NCI-H1436 treated with DMSO at 0.1 percent for 48 hours (cell line): ENCODE measurements at places on chromosomes 6 and 20.

- no peak for DNase-seq
Measured at GRCh38 chr6:14727494-14728395, 518.1 kb upstream of the JARID2 start.

GRCh38 chr6:56851074-56851473 is 103.8 kb upstream of the BEND6 start:
- no peak for DNase-seq

GRCh38 chr20:4978050-4978918 is 23.0 kb downstream of the SLC23A2 start:
- DNase-seq: no peak

- no peak for DNase-seq
Measured at GRCh38 chr6:150635906-150636514, 36.3 kb downstream of the PLEKHG1 start.

GRCh38 chr6:72363844-72364740 is 257.8 kb upstream of the KCNQ5 start:
- DNase-seq: no peak

- no peak for DNase-seq
Measured at GRCh38 chr6:87071683-87072082, 23.2 kb downstream of the CGA start.

- DNase-seq: no peak
Measured at GRCh38 chr20:24962182-24962492, 13.1 kb downstream of the CST7 start.

- DNase-seq: peak; percentile 81
Measured at GRCh38 chr20:46774236-46774635, 64.8 kb downstream of the SLC2A10 start.

DNA sequence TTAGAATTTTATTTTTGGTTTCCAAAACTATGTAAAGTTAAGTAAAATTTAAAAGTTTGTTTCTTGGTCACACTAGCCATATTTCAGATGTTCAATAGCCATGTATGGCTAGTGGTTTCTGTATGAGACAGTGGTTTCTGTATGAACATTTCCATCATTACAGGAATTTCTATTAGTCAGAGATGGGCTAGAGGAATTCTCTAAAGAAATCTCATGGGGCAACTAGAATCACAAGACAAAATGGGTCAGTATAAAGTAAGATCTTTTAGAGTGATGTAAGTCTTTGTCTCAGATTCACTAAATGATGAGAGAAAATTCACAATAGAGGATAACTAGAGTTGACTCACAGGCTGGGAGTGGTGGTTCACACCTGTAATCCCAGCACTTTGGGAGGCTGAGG is 149.0 kb downstream of the FUT9 start:
- no peak for DNase-seq

- no peak for DNase-seq
Measured at GRCh38 chr6:119147101-119148053, 68.9 kb upstream of the FAM184A start.

DNA sequence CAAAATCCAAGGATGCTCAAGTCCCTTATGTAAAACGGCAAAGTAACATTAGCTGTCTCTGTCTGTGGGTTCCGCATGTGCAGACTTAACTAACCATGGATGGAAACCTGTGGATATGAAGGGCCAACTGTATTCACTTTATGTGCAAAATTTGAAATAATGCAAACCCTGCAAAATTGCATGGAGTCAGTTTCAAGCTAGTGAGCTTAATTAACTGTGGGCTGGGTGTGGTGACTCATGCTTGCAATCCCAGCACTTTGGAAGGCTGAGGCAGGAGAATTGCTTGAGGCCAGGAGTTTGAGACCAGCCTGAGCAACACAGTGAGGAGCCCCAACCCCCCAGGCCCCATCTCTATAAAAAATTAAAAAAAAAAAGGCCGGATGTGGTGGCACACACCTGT is 81.4 kb downstream of the ANKS1A start:
- DNase-seq: no peak

DNA sequence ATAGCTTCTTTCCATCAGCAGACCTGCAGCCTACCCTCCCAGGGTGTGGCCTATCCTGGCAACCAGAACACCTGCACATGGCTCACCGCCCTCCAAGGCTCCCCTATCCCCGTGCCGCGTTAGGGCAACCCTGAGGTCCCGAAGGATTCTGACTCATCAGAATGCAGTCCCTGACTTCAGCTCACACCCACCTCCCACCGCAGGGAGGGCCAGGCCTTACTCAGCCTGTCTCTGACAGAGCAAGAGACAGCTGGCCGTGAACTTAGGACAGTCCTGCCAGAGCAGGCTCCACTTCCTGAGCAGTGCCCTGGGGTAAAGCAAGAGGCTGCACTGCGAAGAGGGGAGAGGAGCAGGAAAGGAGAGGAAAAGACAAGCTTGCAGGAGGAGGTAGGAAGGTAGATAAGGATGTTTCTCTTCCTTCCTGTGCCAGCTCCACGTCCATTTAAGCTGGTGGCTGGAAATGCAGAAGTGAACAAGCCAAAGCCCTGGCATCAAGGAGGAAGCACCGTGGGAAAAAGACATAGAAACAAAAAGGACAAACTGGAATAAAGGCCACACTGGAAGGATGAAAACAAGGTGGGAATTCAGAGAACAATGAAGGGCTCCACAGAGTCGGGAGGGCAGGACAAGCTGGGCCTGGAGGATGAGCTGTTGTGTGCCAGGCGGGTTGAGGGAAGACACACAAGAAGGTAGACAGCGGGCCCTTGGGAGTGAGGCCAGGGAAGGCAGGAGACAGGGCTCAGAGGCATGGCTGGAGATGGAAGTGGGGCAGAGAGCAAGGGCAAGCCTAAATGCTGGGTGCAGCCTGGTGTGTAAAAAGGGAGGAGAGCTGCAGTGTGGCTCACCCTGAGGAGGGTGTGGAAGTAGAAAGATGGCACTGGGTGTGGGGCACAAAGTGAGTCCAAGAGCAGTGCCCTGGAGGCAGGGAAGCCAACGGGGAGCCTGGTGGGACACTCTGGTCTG is 102.7 kb downstream of the SLC23A2 start:
- DNase-seq: no peak

- DNase-seq: no peak
Measured at GRCh38 chr20:40979247-40979646, 49.4 kb upstream of the TOP1 start.

DNA sequence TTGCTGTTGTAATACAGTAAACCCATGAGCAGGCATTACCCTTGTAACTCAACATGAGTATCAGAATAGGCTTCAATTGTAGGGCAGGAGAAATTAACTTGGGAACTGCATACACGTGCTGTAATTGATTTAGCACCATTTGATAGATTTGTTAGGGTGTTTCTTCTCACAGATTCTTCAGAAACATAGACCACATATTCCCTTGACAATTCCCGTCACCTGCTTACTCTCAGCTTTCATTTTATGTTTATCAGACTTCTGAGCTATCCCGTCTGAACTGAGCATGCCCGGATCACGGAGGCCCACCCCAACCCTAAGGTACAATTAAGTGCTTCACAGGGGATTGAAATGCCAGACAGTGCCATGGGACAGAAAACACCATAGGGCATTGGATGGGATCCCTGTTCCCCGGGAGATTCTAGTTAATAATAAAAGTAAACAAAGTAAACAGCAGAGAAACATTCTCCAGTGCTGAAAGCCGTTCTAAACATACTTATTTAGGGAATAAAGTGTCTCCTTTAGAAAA is 179.7 kb downstream of the PHACTR1 start:
- DNase-seq: no peak

DNA sequence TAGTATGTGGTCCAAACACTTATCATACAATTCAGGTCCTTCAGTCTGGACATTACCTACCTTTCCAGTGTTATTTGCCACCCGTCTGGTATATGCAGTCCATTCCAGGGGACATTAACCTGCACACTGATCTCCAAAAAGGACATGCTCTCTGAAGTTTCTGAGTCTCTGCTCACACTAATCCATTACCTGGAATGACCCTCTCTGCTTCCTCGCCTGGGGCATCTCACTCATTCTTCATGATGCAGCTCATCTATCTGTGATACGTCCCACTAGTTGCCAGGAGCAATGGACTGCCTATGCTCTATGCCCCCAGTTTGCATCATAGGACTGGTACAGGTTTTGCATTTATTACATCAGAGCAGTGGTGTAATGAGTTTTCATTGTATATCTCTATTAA is 5.9 kb upstream of the TUBB2B start:
- no peak for DNase-seq

- no peak for DNase-seq
Measured at GRCh38 chr6:13941902-13942301, 17.1 kb downstream of the RNF182 start.

DNA sequence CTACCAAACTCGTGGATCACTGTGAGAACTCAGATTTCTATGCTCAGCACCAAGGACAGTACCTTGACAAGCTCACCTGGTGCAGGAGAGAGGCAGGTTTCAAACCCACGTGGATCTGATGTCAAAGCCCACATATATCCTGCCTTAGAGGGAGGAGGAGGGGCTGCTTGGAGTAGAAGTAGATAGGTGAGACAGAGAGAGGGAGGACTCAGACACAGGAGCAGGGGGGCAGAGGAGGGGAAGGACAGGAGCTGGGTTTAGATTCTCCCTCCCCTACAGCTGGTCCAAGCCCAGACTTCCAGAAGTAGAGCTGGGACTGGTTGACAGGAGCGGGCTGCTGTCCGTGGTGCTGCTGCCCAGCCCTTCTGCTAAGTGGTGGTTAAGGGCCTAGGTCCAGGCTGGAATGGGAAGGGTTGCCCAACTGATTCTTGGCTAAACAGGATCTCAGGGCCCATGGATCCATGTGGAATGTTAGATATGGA is 77.5 kb downstream of the CDH22 start:
- DNase-seq: no peak

GRCh38 chr6:138410972-138411880 is 7.2 kb downstream of the HEBP2 start:
- DNase-seq: no peak

DNA sequence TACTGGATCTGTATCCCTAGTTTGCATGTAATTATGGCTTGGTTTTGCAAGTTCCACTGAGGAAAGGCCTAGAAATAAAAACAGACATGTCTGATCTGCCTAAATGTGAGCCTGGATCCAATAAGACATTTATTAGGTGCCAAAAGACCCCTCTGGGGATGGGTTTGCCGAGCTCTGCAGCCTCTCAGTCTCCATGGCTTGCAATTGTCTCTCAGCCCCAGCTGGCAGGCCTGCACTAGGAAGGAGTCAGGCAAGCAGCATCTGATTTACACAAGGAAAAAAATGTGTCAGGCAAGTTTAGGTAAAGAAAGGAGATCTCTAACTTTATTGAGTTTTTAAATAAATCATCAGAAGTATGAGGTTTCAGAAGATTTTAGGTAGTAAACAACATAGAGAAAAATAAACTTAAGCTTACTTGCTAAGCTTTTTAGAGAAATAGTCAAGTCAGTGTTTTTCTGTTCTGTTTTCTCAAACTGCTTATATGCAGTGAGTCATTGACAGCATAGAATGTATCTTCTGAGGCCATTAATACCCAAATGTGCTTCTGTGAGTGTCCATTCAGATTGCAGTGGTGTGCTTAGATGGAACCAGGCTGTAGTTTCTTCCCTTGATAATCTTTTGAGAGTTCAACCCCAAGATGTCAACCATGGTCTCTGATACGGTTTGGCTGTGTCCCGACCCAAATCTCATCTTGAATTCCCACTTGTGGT is 121.0 kb downstream of the FHL5 start:
- no peak for DNase-seq

DNA sequence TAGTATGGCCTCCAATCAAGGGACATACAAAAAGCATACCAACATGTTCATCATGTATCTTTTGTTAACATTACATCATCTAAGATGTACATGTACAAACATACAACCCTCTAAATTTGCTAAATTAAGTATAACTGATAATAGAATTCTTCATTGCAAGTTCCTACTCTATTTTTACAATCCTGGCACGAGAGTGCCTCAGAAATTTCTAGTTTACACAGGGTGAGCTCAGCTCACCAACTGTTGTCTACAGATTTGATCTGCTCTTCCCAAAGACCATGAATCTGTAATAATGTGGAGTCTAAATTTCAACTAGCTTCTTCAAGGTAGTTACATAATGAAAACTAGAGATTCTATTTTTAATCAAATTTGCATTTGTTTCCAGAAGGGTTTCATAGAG is 179.7 kb downstream of the HIVEP2 start:
- no peak for DNase-seq

GRCh38 chr20:51022803-51023616 is at the start of gene KCNG1:
TSS of gene KCNG1 (minus strand) at chr20:51023107. CDS start at chr20:51010338, 12,769 bp downstream.
- DNase-seq: no peak

GRCh38 chr6:164095056-164095455 is 680.5 kb downstream of the QKI start:
- DNase-seq: no peak

DNA sequence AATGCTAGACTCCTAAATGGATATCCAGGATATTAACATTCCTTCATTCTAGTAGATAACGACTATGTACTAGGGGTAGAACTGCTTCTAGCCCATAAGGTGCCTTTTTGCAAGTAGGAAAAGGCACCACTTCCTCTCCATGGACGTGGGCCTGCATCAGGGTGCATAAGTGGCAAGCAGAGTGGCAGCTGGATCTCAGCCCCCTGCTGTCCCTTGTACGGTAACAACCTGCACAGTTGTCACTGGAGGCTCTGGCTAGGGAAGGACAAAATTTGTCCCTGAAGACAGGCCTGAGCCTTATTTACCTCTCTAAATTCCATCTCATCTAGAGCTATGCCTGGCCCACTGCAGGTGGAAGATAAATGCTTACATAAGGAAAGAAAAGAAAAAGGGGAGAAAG is 42.5 kb upstream of the SAYSD1 start:
- no peak for DNase-seq

GRCh38 chr20:10653599-10654249 is 20.1 kb downstream of the JAG1 start:
- DNase-seq: no peak

DNA sequence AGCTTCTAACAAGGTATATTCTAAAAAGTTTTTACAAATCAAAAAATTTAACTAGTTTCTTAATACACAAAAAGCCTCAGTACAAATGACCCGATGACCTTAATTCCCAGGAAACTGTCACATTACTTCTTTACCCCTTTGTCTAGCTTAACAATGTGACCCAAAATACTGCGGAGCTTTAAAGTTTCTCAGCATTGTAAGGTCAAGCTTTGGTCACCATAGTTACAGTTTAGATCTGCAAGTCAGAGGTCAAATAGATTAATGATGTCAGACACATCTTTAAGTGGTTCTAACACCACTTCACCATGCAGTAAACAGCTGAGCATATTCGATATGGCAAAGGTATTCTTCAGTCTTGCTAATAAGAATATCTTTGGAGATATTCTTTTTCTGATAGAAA is 36.8 kb upstream of the FLRT3 start:
- no peak for DNase-seq

DNA sequence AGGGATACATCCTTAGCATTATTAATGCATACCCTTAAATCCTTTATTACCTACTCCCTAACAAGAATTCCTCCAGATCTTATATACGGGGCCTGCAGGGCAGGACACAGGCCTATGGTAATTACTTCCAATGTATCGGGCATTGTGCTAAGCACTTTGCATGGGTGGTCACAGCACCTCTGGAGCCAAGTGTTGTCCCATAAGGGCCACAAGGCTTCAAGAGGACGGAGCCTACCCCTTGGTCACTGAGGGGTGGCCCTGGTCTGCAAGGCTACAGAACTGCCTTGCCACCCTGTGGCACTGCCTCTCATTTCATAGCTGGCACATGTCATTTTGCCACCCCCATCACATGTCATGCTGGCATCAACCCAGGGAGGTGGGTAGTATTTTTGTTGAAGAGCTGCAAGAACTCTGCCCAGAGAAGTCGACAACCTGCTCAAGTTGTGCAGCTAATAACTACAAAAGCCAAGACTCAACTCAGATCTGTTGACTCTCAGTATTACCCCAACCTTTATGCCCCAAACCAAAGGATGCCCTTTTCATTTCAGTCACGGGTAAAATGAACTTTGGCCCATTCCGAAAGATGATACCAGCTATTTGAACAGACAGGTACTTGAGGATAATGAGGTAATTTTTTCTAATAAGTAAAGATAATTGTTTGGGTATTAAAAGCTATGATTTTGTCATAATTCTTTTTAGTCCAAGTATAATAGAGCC is 144.1 kb upstream of the AKAP12 start:
- DNase-seq: peak; percentile 2
